MG63 (cell line): ENCODE measurements at places on chromosomes 12 and 14. TPM values are rescaled to one million over a fixed set of nuclear protein-coding genes. Genes with fewer than 3 reads are reported as not detected.

KSR2 gene
- not detected in 2 replicates for total RNA-seq

DNA sequence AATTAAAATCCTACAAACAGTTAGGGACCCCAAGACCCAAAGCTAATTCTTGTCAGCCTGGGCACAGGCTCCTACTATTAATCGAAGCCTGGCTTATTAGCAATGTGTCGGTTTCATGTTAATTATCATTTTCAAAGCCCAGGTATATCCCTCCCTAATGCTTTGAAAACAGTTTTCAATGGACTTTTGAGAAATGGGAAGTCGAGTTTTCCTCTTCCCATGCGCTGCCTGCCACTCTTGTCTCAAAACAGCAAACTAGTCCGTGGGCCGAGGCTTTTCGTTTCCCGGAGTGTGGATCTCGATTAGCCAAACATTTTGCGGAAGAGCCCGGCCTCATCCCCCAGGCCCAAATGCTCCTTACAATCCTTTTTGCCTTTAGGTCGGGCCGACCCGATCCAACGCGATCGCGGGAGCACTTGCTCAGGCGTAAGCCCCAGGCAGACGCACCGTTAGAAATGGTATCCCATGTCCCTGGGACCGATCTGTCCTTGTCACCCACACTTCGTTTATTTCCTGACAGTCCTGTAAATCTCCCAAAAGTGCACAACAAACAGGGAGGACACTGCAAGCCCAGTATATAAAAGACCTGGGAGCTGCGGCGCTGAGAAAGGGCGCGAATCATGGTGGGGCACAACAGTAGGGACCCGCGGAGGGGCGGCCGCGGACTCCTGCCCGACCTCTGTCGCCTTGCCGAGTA, 1.5 kb downstream of the SIX6 start:
- no peak for DNase-seq

WNT1 gene
- total RNA-seq: not detected in 2 replicates

NGB gene
- total RNA-seq: not detected in 2 replicates

GRCh38 chr14:49893309-49894213, 679 bp downstream of the ARF6 start:
- DNase-seq: peak; percentile 51

- peak; percentile 32 for DNase-seq
Measured at GRCh38 chr12:88391556-88391955, 188.7 kb downstream of the KITLG start.

GRCh38 chr12:10226086-10226485, 13.4 kb downstream of the GABARAPL1 start:
- DNase-seq: no peak

OR4E2 gene
- total RNA-seq: not detected in 2 replicates

- DNase-seq: peak; percentile 44
Measured at GRCh38 chr12:52020539-52021336, 14.0 kb downstream of the TAMALIN start.

KRT75 gene
- total RNA-seq: not detected in 2 replicates

- no peak for DNase-seq
Measured at GRCh38 chr12:67239061-67239460, 30.1 kb upstream of the CAND1 start.

- DNase-seq: no peak
Measured at GRCh38 chr12:1355396-1355795, 239.0 kb downstream of the FBXL14 start.

- DNase-seq: no peak
Measured at GRCh38 chr14:77912754-77913556, 113.0 kb downstream of the ADCK1 start.

- no peak for DNase-seq
Measured at GRCh38 chr12:56229082-56229481, 769 bp upstream of the SLC39A5 start.
